ENCODE measurements at places on chromosomes 11 and 22.
A peak's percentile ranks its signal among the peaks of the same experiment; 100 is the strongest.

GRCh38 chr11:117633976-117634755 is 162.8 kb downstream of the DSCAML1 start:
- DNase-seq: no peak

DNA sequence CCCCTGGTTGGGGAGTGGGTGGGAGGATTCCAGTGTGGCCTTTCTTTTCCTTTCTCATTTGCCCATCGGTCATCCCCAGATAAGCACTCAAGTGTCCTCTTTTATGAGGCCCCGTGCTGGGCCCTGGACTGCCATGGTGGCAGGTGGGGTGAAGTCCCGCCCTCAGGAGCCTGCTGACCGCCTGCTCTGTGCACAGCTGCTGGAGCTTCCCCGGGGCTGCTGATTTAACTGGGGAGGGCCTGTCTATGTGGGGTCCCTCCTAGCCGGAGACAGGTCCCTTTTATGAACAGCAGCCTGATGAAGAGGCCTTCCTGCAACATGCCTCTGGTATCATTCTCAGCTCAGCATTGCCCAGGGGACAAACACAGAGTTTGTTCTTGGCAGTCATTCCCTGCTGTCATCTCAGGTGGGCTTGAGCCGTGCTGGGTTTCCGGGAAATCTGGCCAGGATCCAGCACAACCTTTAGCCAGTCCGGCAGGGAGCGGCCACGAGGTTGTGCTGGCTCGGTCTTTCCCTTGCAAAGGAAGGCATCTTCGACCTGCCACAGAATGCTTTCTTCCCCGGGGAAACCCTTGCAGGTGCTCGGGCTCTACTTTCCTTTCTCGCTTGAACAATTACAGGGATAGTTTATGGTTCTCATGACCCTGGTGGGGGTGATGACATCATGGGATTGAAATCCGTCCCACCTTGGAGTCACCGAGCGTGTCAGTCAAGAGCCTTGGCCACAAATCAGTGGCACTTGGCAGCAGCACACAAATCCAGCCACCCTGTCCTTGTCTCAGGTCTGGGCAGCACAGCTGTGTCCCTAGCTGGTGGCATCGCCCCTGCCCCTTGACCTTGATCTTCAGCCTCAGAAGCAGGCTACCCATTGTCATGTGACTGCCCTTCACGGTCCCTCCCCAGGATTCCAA is 20.1 kb downstream of the ST14 start:
- no peak for DNase-seq

GRCh38 chr11:33044285-33044756 is 4.9 kb downstream of the TCP11L1 start:
- no peak for DNase-seq

DNA sequence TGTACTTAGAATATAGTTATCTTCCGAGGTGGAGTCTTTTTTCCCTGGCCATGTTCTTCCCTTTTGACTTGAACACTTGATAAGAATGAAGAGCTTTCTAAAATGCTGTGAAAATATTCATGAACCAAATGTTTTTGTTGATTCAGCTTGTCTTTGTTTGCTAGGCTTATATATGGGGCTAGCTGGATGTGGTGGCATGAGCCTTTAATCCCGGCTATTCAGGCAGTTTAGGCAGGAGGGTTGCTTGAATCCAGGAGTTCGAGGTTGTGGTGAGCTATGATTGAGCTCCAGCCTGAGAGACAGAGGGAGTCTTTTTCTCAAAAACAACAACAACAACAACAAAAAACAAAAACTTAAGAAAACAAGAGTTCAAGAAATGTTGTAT is 23.1 kb downstream of the CBL start:
- no peak for DNase-seq

GRCh38 chr11:119055901-119056300 is 1.1 kb downstream of the HYOU1 start:
- DNase-seq: peak; percentile 11

DNA sequence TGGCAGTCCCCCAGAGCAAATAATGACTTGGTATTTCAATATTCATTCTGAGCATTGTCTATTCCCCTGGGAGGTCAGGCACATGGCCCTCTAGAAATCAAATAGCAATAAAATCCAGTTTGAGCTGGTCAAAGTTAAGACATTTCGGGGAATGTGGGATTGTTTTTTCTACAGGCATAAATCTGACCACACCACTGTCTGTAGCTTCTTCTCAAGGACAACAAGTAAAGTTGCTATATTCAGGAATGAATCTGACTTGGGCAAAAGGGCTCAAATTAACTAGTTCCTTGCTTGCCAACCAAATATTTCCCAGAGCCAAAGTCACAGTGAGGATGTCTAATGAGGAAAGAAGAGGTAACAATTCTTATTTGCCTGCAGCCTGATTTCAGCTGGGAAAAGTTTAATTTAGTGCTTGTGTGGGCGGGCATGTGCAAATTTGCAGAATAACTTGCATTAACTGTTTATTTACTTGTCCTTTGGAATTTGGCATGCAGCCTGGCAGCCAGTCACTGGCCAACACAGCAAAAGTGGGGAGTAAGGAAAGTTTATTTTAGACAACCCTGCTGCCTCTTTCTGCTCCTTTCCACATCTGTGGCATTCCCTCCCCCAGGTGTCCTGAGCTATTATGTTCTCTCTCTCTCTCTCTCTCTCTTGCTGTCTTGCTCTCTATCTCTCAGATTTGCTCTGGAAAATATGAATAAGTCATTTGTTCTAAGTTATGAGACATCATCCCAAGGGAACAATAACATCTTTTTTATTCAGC is 51.2 kb upstream of the ARHGAP20 start:
- peak; percentile 27 for DNase-seq

- no peak for DNase-seq
These were observed 2.3 kb downstream of the PACSIN3 start for GRCh38 chr11:47183969-47184368.

DNA sequence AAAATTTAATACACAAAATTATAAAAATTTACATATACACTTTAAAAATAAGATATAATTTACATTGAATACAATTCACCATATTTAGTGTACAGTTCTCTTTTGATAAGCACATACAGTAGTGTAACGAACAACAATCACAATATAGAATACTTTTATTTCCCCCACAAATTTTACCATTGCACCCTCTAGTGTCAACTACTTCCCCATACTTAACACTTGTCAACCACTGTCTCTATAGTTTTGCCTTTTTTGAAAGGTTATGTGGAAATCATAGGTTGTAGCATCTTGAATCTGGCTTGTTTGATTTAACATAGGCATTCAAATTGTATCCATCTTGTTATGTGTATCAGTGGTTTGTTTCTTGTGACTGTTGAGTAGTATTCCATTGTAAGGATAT is 21.3 kb upstream of the PANX1 start:
- DNase-seq: no peak

GRCh38 chr11:18332302-18332701 is 9.9 kb downstream of the GTF2H1 start:
- DNase-seq: no peak

GRCh38 chr11:78898266-78898775 is 323.7 kb upstream of the NARS2 start:
- DNase-seq: no peak

GRCh38 chr11:72293910-72294615 is 50.1 kb upstream of the PHOX2A start:
- DNase-seq: no peak

DNA sequence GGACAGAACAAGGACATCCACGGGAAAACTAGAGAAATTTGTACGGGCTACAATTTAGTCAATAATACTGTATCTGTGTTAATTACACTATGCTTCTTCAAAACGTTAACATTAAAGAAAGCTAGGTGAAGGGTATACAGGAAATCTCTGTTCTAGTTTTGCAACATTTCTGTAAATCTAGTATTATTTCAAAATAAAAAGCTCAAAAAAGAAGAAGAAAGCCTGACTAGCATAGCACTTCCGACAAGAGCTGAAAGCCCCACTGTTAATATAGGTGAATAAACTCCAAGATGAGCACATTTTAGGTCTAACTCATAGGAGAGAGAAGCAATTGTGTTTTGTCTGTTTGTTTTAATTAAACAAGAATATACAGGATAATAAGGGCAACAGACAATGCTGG is 299.7 kb downstream of the TTC28 start:
- DNase-seq: no peak

- no peak for DNase-seq
These were observed 1.3 kb upstream of the WNT7B start for GRCh38 chr22:45978275-45978713.

GRCh38 chr11:113389272-113389671 is 1.7 kb downstream of the ANKK1 start:
- DNase-seq: no peak

DNA sequence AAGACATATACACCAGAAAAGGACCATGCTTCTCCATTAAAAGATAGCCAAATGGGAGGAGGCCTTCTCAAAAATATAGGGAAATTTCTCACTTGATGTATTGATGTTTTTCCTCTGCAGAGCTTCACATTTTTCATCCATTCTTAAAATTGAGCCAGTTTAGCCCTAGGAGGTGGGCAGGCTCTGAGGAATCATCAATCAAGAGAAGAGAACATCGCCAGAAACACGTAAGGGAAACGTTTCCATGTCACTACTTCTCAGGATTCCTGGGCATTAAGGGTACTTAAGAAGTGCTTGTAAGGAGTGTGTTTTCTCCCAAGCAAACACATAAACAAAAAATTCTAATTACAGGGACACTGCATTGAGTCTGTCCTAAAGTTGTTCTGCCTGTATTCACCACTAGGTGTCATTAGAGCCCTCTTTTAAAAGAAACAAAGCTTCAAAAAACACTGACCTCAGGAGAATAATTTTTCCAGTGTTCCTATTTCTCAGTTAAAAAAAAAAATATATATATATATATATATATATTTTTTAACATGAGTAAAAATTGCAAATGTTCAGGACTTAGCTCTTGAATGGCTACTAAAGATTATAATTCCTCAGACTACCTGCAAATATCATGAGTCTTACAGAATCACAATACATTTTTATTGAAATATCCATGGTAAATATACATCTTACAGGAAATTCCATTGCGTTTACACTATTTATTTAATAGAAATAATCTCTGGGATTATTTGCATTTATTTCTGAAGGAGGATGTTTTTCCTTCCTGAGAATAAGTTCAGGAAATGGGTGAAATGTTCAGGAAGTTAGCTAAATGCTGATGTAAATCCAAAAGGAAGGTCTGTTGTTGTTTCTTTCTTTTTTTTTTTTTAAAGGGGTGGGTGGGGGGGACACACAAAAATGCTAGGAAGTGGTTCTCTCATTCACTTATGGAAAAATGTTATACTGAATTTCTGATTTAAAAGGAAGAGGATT is 16.0 kb downstream of the FZD4 start:
- DNase-seq: peak; percentile 53

GRCh38 chr11:2363577-2364370 is 13.3 kb upstream of the CD81 start:
- no peak for DNase-seq

- DNase-seq: no peak
These were observed 83.9 kb upstream of the C11orf87 start for GRCh38 chr11:109338131-109338530.

DNA sequence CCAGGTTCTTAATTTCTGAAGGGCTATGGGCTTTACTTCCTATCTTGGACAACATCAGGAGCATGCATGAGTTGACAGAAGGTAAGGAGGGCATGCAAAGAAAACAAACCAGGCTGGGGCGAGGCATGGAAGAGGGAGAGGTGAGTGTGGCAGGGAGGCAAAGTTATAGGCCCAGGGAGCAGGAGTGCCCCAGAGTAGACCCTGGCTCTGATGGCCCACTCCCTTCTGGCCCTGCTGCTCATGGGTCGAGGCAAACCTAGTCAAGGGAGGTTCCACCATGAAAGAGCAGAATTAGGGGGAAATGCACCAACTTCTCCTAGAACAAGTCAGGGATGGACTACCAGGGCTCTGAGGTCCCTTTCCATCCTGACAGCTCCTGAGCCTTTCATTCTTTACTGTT is 10.2 kb downstream of the CHRNA10 start:
- DNase-seq: no peak

DNA sequence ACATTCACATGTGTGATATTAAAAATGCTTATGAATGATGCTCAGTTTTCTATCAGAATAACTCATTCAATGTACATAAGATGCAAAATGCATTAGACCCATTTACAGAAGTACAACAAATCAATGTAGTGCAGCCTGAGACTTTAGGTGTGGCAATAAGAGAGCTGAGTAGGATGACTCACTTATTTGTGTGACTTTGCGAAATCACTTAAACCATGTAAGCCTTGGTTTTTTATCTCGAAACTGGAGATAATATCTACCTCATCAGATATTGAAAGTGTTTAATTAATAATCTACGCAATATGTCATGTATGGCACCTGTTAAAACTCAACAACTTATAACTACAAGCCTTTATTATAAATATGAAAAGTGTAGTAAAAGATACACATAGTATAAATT is 105.7 kb upstream of the LUZP2 start:
- no peak for DNase-seq

GRCh38 chr11:69569306-69570200 is 71.4 kb upstream of the CCND1 start:
- no peak for DNase-seq

DNA sequence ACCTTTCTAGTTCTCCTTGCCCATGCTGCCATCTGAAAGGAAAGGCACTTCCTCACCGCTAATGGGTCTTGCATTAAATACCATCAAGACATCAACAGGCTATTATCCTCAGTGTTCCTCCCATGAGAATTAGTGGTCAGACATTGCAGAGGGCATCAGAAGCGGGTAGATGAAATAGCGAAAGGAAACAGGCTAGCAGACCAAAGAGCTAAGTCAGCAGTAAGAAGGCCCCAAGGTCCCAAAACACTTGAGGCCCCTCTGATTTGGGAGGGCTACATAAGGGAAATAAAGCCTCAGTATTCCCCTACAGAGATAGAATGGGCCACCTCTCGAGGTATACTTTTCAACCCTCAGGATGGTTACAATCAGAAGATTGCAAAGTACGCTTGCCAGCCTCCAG is 12.9 kb downstream of the KCNJ11 start:
- DNase-seq: no peak

DNA sequence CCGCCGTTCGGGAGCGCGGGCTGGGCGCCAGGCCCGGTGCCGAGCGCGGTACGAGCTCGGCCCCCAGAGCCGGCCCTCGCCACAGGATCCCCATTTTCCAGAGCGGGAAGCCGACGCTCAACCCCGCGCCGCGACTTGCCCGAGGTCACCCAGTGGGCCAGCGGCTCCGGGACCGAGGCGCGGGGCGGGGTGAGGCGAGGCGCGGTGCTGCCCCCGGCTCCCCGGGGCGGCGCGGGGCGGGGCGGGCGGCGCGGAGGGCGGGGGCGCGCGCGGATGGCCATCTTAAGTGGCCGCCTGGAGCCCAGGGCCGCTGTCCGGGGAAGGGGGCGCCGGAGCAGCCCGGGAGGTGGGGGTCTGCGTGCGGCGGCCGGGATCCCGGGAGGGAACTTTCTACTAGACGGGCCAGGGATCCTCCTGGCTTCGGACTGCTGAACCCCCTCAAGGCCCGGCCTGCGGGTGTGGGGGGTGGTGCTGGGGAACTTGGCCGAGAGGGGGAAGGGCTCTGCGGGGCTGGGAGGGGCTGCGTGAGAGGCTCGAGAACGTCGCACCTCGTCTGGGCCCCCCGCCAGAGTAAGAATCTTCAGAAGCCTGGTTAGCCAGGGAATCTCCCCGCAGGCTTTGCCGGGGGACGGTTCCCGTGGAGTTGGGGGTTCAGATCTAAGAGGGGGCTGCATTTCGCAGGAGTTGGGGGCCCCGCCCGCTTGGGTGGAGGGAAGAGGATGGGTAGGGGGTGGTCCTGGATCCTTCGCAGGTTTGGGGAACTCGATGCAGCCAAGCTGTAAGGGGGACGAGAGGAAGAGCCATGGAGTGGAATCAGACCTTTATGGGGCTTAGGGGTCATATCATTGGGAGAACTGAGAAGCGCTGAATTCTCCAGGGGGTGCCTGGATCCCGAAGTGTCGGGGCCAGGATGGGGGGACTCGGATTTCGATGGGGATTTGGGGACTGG is 678 bp upstream of the INPPL1 start:
- peak; percentile 46 for DNase-seq

- DNase-seq: no peak
These were observed 585.3 kb downstream of the INSC start for GRCh38 chr11:15699978-15700377.

Data from NCI-H1105 treated with DMSO at 0.1 percent for 48 hours (cell line).